DMS 273 treated with DMSO at 0.1 percent for 48 hours (cell line): ENCODE measurements at places on chromosomes 11 and 22.

DNA sequence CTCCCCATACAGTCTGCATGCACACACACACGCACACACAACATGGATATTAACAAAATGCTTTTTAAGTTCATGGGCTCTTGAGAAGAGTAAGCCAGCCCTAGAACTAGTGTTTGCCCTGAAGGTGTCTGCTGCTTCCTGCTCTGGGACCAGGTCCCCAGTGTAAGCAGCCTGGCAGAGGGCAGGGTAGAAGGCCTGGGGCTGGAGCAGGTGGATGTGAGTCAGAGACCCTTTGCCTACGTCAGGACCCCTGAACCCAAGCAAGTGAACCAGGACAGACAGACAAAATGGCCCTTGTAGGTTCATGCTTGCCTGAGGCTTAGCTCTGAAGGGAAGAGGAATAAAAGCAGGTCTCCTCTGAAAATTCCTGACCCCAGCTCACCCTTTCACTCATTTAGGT, 357.9 kb downstream of the TBC1D22A start:
- no peak for DNase-seq

- DNase-seq = no peak
These were observed 791.2 kb upstream of the FAT3 start for GRCh38 chr11:91433284-91434010.

DNA sequence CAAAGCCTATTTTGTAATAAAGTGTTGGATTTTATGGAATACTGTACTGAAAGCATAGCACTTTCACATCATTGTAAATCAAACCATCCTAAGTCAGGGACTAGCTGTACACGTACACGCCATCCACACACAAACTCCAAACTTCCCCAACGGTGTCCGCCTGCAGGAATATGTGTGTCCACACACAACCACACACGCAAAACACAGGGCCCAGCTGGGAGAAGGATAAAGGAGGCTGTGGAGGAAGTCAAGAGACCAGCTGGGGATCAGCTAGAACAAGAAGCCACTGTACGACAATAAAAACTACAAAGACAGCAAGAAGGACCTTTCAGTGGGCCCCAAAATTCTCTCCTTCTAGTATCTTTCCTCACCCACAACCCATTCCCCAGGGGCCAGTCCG, 1.6 kb downstream of the TRIM29 start:
- no peak for DNase-seq

GRCh38 chr11:81644239-81644840, 1089.3 kb downstream of the FAM181B start:
- DNase-seq = peak; percentile 3

GRCh38 chr11:111443640-111444039, 64.6 kb upstream of the POU2AF1 start:
- no peak for DNase-seq

DNA sequence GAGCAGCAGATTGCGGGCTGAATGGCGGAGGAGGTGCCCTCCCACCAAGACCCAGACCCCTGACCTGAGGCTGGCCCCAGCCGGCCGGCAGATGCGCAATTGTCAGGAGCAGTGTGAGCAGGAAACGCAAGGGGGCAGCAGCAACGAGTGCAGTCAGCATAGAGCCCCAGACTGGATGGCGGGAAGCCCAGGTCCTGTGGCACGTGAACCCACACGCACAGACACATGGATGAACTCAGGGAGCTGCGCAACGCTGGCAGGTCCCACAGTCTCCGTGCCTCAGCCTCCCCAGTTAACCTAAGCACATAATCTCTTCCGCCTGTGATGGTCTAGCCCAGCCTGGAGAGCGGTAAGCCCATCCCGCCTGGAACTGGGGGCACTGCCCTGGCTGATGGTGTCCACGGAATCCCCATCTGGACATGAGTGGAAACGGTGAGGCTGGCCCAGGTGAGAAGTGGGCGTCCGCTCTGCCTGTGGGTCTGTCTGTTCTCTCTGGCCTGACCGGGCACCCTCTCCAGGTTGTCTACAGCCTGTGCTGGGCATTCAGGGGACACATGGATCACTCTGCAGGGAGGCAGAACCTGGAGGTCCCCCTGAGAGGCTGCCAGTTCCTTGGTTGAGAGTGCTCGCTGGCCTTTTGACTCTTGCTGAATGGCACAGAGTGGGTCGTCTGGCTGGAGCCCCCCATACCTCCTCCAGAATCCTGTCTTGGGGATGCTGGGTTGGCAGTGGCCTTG, 626 bp upstream of the TBX10 start:
- DNase-seq = no peak

DNA sequence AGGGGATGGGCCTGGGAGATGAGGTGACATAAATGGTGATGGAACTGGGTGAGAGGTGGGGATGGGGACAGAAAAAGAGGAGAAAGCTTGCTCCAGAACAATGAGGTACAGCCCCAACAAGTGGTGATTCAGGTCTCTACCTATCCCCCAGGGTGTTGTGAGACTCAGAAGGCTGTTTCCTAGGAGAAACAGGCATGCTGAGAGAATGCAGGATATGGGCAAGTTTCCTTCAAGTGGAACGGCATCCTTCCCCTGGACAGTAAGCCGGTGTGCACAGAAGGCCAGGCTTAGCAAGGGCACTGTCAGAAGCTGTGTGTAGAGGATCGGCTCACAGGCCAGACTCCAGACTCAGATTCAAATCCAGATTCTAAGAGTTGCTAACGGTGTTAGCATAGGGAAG, 34.1 kb upstream of the CRTAM start:
- DNase-seq = no peak

- DNase-seq = no peak
These were observed 320 bp upstream of the PHLDA2 start for GRCh38 chr11:2929531-2929949.
